ENCODE measurements at places on chromosomes 11 and 22.
A peak's percentile ranks its signal among the peaks of the same experiment; 100 is the strongest.

- H3K4me3 ChIP-seq = no peak overlapping the region
- no peaks in the 10 kb centered on the region for H3K27me3 ChIP-seq
- H3K36me3 ChIP-seq = no peaks in the 10 kb centered on the region
- no peak for DNase-seq
- H3K4me1 ChIP-seq = no peaks in the 10 kb centered on the region
- no peak overlapping the region for H3K27ac ChIP-seq
Measured at GRCh38 chr11:127567237-127567932, 566.8 kb upstream of the KIRREL3 start.

DNA sequence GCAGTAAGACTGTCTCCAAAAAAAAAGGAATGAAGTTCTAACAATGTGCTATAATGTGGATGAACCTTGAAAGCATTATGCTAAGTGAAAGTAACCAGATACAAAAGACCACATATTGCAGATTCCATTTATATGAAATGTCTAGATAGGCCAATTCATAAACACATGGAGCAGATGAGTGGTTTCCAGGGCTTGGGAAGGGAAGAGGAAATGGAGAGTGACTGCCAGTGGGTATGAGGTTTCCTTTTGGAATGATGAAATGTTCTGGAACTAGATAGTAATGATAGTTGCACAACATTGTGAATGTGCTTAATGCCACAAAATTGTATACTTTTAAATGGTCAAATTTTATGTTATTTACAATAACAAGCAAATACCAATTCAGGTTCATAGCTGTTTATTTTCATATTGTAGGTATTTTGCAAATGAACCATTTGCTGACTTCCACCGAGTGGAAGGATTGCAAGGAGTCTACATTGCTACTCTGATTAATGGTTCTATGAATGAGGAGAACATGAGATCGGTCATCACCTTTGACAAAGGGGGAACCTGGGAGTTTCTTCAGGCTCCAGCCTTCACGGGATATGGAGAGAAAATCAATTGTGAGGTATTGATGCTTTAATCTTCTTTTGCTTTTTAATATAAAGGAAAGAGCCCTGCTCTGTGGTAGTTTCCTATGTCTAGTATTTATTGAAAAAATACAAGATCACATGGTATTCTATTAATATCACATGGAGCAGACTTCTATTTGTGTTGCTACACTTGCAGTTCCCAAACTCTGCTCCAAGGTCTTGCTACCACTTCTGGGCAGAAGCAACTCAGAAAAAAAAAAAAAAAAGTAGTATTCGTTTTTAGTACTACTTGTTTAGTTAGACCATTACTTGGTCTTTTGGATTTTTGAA lies 67.7 kb upstream of the SORL1-AS1 start:
- H3K4me3 ChIP-seq = no peak overlapping the region
- no peak overlapping the region for H3K27ac ChIP-seq
- H3K4me1 ChIP-seq = no peaks in the 10 kb centered on the region
- no peaks in the 10 kb centered on the region for H3K36me3 ChIP-seq

- no peaks in the 10 kb centered on the region for H3K36me3 ChIP-seq
- no peak for DNase-seq
- no peak overlapping the region for H3K4me3 ChIP-seq
- H3K4me1 ChIP-seq = no peaks in the 10 kb centered on the region
Measured at GRCh38 chr11:74206746-74207145, 35.7 kb downstream of the PPME1 start.

GRCh38 chr11:43555186-43555585 lies 125.4 kb upstream of the HSD17B12 start:
- DNase-seq = no peak
- no peak overlapping the region for H3K4me3 ChIP-seq
- H3K36me3 ChIP-seq = no peaks in the 10 kb centered on the region
- H3K4me1 ChIP-seq = peaks cover 12% of the 10 kb centered on the region
- no peaks in the 10 kb centered on the region for H3K27me3 ChIP-seq

DNA sequence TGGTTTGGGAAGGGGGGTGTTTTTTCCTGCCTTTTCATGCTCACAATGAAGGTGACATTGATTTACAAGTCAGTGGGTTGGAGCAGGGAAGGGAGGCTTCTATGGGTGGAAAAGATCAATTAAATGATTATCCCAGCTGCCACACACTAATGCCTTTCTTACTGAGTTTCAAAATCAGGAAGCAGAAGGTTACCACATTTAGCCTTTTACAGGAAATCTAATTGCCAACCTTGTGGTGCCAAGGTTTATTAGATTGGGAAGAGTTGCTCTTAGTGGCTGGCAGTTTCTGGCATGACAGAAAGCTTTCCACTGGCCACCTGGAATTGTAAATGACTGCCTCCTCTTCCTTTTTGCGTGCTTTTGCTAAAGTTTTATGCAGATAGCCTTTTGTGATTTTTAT lies 98.7 kb downstream of the NAV2 start:
- DNase-seq = no peak
- no peak overlapping the region for H3K4me3 ChIP-seq
- H3K27ac ChIP-seq = no peak overlapping the region
- no peaks in the 10 kb centered on the region for H3K36me3 ChIP-seq
- H3K4me1 ChIP-seq = peaks cover under 1% of the 10 kb centered on the region

DNA sequence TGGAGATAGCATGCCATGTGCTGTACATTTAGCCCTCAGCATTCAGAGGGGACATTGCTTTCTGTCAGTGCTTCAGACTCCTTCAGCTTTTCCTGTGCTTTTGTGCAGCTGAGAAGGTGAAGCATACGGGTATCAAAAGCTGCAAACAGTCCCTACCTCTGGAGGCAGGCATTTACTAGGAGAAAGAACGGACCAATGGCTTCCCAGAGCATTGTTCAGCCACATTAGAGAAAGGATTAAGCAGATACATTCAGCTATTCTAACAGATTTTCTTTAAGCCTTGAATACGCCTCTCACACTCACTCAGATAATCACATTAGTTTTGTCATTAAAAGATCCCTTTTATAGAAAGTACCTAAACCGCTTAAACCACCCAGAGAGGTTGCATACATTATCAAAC lies 80.7 kb upstream of the FAM181B start:
- no peak overlapping the region for H3K4me3 ChIP-seq
- H3K36me3 ChIP-seq = no peaks in the 10 kb centered on the region
- no peaks in the 10 kb centered on the region for H3K4me1 ChIP-seq
- no peak overlapping the region for H3K27ac ChIP-seq
- no peak for DNase-seq

DNA sequence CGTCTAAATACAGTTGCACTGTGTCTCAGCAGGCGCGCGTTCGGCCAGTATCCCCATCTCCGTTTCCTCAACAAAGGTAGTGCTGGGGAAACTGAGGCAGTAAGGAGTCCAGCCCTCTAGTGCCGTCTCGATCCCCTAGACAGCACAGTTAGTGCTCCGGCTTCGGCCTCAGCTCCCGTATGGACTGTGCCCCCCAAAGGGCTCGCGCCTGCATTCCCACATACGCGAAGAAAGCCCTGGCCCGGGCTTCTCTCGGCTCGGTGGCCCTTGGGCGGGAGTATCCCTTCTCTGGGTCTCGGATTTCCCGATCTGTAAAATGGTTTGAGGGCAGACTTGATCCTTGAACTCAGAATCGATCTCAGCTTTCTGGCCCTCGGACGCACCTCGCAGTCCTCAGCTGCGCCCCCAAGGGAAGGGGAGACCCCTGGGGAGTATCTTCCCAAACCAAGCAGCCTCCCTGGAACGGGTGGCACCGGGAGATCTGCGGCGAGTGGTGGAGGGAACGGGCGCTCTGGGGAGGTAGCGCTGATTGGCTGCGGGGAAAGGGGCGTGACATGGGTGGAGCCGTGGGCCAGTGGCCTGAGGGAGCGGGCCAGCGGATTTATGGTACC lies 759 bp upstream of the PEX16 start:
- H3K4me1 ChIP-seq = no peaks in the 10 kb centered on the region
- DNase-seq = peak; percentile 81

- H3K27ac ChIP-seq = no peak overlapping the region
- no peaks in the 10 kb centered on the region for H3K4me1 ChIP-seq
- H3K36me3 ChIP-seq = no peaks in the 10 kb centered on the region
- no peak overlapping the region for H3K4me3 ChIP-seq
- DNase-seq = no peak
- H3K27me3 ChIP-seq = no peaks in the 10 kb centered on the region
Measured at GRCh38 chr11:79198898-79199250, 242.0 kb downstream of the TENM4 start.

- no peak overlapping the region for H3K27ac ChIP-seq
- H3K4me3 ChIP-seq = no peak overlapping the region
- no peaks in the 10 kb centered on the region for H3K27me3 ChIP-seq
- no peaks in the 10 kb centered on the region for H3K36me3 ChIP-seq
Measured at GRCh38 chr11:30992513-30992849, 377.1 kb downstream of the DCDC1 start.

DNA sequence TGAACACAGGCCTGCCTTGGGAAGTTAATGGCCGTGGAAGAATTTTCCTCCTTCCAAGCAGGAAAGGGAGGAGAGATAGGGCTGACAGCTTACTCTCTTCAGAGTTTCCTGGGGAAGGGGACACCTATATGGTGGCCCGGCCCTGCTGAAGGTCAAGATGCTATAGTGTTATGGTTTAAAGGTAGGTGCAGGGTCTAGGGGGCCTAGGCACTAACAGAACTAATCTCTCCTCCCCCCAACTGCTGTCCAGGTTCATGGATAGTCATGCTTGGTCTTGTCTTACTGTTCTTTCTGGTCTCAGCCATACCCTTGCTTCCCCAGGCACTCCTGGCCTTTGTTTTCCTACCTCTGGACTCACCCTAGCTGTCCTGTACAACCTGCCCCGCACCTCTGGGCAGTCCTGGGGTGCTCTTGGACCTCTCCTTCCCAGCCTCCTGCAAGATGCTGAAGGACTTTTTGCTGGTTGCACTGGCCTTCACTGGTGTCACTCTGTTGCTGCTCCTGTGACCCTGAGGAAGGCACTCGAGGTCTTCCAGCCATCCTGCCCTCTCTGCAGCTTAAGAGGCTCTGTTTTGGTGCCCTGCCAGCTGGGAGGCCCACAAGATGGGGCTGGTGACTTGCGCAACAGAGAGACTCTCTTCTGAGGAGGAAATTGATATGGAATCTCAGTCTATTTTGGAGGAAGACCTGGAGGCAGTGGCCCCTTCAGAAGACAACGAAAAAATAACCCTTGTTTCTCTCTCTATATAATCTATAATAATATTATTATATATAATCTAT lies 17.9 kb downstream of the SEC14L3 start:
- no peaks in the 10 kb centered on the region for H3K36me3 ChIP-seq
- H3K27me3 ChIP-seq = no peaks in the 10 kb centered on the region
- peaks cover 2% of the 10 kb centered on the region for H3K4me1 ChIP-seq
- no peak overlapping the region for H3K27ac ChIP-seq

- no peaks in the 10 kb centered on the region for H3K36me3 ChIP-seq
- H3K4me3 ChIP-seq = no peak overlapping the region
- DNase-seq = no peak
- no peak overlapping the region for H3K27ac ChIP-seq
- H3K4me1 ChIP-seq = no peaks in the 10 kb centered on the region
Measured at GRCh38 chr11:71556018-71556417, 7.8 kb downstream of the KRTAP5-9 start.

DNA sequence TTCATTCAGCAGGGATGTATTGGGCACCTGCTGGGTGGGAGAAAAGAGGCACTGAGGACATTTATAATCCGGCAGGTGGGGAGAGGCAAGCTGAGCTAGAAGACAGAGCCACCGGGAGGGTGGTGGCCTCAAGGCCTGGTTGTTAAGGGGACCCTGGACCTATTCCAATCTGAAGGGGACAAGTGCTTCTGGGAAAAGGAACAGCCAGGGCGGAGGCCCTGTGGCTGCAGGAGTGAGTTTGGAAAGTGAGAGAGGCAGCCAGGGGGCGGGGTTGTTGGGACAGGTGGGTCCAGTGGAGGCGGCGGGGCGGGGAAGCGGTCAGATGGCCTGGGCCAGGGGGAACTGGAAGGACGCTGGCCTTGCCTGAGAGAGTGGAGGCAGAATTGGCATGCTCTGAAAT lies 29.1 kb downstream of the ANO1 start:
- H3K27ac ChIP-seq = no peak overlapping the region
- no peaks in the 10 kb centered on the region for H3K27me3 ChIP-seq
- H3K36me3 ChIP-seq = no peaks in the 10 kb centered on the region
- no peak for DNase-seq
- H3K4me3 ChIP-seq = no peak overlapping the region

DNA sequence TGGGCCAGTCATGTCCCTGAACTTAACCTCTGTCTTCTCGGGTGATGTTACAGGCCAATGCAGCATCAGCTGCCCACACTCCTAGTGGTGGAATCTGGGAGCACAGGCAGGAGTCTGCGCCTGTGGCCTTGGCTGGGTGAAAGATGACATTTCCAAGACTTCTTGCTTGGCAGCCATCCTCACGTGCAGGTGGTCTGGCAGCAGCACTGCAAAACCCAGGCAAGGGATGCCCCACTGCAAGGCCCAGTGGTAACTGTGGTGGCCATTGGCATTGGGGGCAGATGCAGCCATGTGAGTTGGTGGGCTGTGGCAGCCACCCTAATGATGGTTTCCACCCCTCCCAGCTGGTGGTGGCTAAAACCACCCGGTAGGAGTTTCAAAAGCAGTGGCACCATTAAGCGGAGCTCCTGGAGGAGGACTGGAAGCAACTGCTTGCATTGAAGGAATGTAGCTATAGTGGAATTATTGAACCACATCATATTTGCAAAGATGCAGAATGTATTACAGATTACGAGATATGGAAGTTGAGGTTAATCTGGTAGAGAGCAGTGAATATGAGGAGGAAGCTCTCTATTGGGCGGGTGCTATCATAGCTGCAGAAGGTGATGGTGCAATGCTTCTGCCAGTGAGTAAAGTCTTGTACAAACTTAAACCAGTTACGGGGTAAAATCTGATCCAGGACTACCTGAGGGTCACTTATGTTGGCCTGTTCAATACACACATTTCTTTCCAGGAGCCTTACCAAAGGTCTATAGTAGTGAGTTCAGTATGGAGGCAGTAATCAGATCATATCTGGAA lies 120.7 kb upstream of the TOP3B start:
- no peak for DNase-seq
- no peaks in the 10 kb centered on the region for H3K4me1 ChIP-seq
- no peak overlapping the region for H3K4me3 ChIP-seq
- no peaks in the 10 kb centered on the region for H3K36me3 ChIP-seq

DNA sequence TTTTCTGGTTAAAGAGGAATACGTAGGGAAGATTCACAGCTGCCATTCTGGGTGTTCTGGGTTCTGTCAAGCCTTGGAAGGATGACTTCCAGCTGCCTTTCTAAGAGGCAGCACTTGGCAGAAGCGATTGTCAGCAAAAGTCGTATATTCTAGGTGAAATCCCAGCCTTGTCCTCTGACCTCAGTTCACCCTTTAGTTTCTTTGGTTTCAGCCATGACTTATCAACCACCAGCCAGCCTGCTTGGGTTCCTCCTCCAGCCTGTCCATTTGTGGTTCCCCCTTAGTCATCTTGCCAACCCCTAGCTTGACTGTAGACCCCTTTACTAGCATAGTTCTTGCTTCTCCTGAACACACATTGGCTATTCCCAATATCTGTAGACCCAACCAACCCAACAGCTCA lies 102.3 kb upstream of the CD44 start:
- H3K4me1 ChIP-seq = no peaks in the 10 kb centered on the region
- no peaks in the 10 kb centered on the region for H3K27me3 ChIP-seq
- no peak overlapping the region for H3K27ac ChIP-seq
- no peaks in the 10 kb centered on the region for H3K36me3 ChIP-seq
- H3K4me3 ChIP-seq = no peak overlapping the region

DNA sequence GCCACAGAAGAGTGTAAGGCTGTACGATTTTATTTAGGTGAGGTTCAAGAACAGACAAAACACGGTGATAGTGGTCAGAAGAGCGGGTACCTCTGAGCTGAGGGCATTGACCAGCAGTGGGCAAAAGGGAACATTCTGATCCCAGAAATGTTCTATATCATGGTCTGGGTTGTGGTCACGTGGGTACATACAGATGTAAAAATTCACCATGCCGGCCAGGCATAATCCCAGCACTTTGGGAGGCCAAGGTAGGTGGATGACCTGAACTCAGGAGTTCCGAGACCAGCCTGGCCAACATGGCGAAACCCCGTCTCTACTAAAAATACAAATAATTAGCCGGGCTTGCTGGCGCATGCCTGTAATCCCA lies 31.1 kb upstream of the GCAT start:
- H3K27me3 ChIP-seq = no peaks in the 10 kb centered on the region
- DNase-seq = no peak
- H3K27ac ChIP-seq = no peak overlapping the region
- H3K4me3 ChIP-seq = no peak overlapping the region

All from ovary (tissue), 10 donors.